Bronchial epithelial cell (primary cell): ENCODE measurements at places on chromosomes 2 and 18.
A peak's percentile ranks its signal among the peaks of the same experiment; 100 is the strongest.

- DNase-seq, result no peak
Observed at GRCh38 chr2:217954469-217954868, 48.3 kb downstream of the TNS1 start.

DNA sequence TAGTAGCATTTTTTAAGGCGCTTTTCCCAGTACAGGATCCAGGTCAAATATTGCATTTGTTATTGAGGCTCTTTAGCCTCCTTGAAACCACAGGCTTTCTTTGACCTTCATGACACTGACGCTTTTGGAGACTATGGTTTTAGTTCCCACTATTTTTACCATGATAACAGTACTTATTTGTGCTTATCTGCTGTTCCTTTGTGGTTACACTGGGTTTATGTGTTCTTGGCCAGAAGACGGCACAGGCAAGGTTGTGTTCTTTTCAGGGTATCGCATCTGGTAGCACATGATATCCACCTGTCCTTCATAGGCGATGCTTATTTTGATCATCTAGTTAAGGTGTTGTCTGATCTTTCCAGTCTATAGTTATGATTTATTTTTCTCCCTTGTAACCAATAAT is 16.8 kb upstream of the MBOAT2 start:
- no peak for DNase-seq

GRCh38 chr2:1784087-1784486 is 39.8 kb upstream of the PXDN start:
- DNase-seq, result no peak

DNA sequence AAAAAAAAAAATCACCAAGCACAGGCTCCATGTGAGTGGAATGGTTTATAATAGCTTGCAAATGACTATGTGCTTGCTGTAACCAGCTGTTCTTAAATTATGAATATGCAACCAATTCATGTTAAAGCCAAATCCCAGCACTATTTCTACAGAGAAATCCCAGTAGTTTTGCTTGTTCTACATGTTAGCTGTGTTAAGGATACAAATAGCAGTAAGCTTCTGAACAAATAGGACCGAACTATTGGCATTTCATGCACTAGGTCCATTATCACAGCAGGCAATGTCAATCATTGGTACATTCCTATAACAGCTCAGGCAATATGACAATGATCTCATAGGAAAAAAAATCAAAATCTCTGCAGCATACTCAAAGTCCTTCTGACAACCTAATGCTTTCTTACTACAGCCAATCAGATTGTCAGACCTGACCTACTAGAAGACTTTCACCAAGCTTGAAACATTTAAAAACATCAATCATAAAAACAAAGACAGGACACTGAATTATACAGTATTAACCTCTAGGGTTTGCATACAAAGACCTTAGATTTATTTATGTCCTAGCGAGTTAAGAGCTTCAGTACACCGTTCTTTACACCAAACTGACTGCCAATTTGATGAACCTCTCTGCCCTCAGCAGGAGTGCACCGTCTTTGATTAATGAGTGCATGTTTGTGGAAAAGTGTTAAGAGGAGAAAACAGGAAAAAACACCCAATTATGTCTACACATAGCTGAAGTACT is 6.4 kb downstream of the BAZ2B start:
- no peak for DNase-seq

DNA sequence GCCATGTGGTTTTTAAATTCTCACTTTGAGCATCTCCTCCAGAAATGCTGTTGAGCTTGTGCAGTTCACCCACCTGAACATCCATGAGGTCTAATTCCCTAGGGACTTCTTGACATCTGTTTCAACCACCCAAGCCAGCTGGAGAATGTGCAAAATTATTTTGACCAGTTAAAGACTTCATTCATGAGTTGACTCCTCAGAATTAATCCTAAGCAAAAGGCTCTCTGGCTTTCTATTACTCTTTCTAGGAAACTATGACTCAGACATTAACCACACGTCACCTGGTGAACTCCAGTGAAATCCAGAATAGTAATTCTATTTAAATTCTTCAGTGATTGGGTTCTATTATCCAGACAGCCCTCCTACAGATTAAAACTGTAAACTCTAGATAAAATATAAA is 247.5 kb downstream of the NBAS start:
- peak; percentile 66 for DNase-seq

GRCh38 chr2:178043266-178043665 is 29.3 kb downstream of the PDE11A start:
- no peak for DNase-seq

GRCh38 chr18:44537526-44537925 is 143.2 kb upstream of the SETBP1 start:
- DNase-seq, result peak; percentile 96

- no peak for DNase-seq
Observed at GRCh38 chr2:208466920-208467298, 60.3 kb downstream of the PTH2R start.

GRCh38 chr2:75340560-75340959 is 141.2 kb upstream of the TACR1 start:
- DNase-seq, result peak; percentile 37

GRCh38 chr2:45237850-45238542 is 228.7 kb upstream of the SIX2 start:
- DNase-seq, result peak; percentile 95

DNA sequence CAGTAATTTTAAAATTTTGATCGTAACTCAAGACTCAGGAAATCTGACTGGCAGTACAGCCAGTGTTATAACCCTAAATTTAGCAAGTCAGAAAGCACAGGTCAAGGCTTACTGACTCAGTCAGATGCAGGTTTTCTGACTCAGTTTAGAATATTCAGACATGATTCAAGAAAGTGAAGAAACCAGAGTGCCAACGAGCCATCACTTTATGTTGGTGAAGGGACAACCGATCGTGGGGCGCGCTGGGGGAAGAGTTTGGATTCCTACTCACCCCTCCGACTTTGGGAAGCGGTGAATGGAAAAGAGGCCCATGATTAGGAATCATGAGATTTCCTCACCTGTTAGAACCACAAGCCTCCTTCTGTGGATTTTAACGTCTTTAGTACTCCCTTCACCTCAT is 998 bp downstream of the RNF149 start:
- peak; percentile 68 for DNase-seq

- DNase-seq, result no peak
Observed at GRCh38 chr18:48934723-48935432, 15.9 kb downstream of the SMAD7 start.

DNA sequence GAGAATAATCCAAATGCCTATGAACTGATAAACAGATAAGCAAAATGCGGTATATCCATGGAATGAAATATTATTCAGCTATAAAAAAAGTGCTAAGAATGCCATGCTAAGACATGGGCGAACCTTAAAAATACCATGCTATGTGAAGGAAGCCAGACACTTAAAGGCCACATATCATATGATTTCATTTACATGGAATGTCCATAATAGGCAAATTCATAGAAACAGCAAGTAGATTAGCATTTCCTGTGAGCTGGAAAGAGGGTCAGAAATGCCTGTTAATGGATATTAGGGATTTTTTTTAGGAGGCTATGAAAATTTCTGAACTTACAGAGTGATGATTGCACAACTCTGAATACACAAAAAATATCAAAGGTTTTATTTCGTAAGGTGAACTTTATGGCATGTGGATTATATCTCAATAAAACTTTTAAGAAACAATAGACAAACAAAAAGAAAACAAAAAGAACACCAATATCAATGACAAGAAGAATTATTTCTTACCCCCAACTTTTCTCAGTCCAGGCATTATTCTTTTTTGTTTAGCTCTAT is 1207.7 kb downstream of the SUCLG1 start:
- peak; percentile 0 for DNase-seq

- DNase-seq, result no peak
Observed at GRCh38 chr2:134865067-134865787, 26.8 kb downstream of the ACMSD start.

- DNase-seq, result no peak
Observed at GRCh38 chr2:229553091-229553490, 161.3 kb downstream of the DNER start.

- DNase-seq, result peak; percentile 72
Observed at GRCh38 chr18:22637787-22638186, 220.1 kb upstream of the CTAGE1 start.

GRCh38 chr2:12778369-12778768 is 61.6 kb downstream of the TRIB2 start:
- DNase-seq, result no peak

DNA sequence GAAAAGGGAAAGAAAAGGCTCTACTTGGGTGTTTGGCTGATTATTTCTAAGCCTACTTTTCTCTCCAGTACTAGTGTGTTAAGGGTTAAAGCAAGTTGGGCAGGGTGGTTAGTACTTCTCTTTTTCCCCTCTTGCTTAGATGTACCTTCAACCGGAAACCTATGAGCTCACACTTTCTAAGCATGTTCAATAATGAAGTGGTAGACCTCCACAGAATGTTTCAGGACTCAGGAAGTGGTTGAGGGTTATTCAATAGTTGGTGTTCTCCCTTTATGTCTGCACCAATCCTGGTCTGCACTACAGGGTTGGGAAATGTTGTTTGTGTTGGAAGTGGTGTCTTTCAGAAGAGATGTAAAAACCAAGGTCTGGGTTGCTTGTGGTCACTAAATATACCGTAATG is 137.1 kb downstream of the ZEB2 start:
- no peak for DNase-seq

DNA sequence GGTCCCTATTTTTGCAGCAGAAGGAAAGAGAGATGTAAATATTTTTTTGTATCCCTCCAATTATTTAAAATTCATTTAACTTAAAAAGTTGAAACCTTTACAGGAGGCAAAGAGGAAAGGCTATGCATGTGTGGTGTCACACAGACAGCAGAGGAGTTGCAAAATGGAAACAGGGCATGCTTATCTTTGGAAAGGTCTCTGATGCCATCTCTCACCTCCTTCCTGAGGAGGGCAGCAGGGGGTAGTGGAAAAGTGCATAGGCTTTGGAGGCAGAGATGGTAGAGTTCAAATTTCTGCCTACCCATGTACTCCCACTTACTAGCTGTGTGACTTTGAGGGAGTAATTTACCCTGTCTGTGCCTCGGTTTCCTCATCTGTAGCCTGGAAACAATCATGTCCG is 99.6 kb upstream of the MCFD2 start:
- no peak for DNase-seq

- DNase-seq, result peak; percentile 85
Observed at GRCh38 chr2:221397187-221397586, 174.9 kb downstream of the EPHA4 start.

DNA sequence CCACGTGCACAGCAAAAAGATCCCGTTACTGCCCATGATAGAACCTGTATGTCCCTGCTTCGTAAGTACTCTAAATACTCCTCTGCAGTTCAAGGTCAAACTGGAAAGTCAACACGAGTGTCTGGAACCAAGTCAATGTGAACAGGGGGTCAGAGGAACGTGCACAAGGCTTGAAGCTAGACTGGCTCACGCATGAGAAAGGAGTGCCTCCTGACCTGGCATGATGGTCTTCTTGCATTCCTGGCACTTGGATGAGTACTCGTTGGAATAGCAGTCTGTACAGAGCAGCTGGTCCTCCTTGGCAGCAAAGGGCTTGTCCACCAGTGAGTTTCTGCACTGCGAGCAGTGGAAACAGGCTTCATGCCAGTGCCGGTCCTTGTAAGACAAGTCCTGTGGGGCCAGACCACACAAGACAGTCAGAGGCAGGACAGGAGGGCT is 25.5 kb downstream of the FHL2 start:
- DNase-seq, result no peak

GRCh38 chr18:55775972-55776371 is 188.0 kb upstream of the TCF4 start:
- DNase-seq, result no peak

DNA sequence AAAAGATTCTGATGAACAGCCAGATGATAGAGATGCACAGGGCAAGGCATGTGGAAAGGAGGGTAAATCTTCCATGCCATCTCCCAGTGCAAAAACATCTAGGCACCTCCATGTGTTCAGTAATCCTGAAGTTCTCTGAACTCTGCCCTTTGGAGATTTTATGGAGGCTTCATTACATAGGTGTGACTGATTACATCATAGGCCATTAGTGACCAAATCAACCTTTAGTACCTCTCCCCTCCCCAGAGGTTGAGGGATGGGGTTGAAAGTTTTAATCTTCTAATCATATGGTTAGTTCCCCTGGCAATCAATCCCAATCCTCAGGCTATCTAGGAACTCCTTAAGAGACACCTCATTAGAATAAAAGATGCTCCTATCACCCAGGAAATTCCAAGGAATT is 2190.2 kb upstream of the PIK3C3 start:
- no peak for DNase-seq

GRCh38 chr2:28101123-28101522 is 210.6 kb downstream of the BABAM2 start:
- DNase-seq, result peak; percentile 93

DNA sequence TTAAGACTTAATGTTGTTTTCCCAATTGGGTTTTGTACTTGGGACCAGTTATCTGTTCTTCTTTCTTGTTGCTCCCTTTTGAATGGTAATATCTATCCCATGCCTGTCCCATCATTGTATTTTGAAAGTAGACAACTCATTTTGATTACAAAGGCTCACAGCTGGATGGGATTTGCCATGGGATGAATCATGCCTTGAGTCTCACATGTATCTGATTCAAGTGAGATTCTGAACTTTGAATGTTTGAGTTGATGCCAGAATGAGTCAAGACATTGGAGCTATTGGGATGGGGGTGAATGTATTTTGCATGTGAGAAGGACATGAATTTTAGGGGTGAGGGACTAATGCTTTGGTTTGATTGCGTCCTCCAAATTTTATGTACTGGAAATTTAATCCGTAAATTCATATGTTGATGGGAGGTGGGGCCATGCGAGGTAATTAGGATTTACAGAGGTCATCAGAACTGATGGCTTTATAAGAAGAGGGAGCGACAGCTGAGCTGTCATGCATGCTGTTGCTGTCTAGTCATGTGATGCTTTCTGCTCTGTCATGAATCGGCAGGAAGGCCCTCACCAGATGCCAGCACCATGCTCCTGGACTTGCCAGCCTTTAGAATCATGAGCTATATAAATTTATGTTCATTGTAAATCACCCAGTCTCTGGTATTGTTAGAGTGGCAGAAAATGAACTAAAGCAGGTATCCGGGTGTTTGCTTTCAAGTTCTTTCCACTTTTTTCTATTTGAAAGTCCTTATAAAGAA is 741.3 kb upstream of the RAB6C start:
- DNase-seq, result peak; percentile 90

- no peak for DNase-seq
Observed at GRCh38 chr2:42183775-42184174, 14.6 kb downstream of the EML4 start.

DNA sequence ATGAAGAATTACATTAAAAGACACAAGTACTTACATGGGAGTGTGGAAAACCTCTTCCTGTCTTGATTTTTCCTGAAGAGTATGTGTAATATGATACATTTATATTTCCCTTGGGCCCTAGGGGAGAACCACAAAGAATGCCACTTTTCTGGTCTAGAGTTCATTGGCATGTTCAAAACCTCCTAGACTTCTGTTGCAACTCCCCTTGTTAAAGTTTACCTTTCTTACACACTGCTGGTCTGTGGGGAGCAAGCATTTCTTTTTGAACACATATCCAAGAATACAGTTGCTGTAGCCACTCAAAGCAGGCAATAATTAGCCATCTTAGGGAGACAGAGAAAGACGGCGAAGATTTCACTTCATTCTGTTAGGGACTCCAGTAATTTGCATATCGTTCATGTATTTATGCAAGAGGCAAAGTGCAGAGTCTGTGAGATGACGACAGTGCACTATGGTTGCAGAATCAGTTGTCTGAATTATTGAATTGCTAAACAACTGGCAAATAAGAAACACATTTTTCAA is 103.5 kb downstream of the NOL4 start:
- DNase-seq, result peak; percentile 88
